Right lung (tissue), 10 donors: ENCODE measurements at places on chromosomes 7 and 10.

DNA sequence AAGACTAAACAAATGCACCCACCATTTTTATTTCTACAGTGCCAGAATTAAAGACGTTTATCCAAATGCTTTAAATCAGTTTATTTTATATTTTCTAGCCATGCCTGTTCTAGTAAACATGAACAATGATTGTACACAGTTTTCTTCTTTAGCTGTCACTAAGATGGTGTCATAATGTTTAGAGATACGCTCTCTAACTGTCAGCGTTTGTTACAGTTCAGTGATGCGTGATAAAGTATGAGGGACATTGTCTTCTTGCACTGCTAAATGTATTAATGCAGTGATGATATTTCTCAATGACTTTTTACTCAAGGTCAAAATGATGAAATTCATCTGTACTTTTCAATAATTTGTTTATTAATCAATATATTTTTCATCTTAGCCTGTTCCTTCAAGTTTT lies 513.6 kb downstream of the ATRNL1 start:
- no peak for DNase-seq

DNA sequence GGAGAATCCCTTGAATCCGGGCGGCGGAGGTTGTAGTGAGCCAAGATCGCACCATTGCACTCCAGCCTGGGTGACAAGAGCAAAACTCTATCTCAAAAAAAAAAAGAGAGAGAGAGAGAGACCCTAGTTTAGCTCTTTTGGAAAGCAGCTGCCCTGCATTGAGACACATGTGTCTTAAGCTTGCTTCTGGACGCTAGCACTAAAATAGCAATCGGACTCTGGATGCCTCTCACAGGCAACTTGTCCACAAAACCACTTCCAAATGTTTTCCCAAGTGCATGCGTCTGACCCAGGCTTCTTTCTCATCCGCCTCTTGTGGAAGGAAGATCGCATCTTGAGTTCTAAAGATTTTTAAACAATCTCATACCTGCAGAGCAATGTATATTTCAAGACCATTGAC lies 182.7 kb downstream of the CUX1 start:
- DNase-seq = no peak

GRCh38 chr10:89029785-89030437 lies 39.3 kb downstream of the FAS start:
- DNase-seq = peak; percentile 77

DNA sequence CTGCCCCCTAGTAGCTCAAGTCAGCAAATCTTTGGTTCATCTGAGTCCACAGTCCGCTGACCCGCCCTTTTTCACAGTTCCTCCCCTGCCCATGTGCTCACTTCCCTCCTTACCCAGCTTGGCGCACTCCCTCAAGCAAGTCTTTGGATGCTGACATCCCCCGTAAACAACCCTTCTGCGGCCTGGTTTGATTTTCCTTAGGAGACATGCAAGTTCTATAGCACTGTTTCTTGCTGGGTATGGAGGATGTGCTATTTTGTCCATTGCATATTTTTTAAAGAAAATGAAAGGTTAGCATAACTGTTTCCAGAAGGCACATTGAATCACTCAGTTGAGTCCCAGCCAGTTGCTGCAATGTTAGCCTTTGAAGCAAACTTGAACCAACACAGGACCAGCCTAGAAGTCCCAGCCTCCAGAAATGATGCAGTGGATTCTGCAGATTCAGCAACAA lies 38.2 kb downstream of the HTRA1 start:
- DNase-seq = no peak

GRCh38 chr7:48718731-48719378 lies 205.5 kb upstream of the CDC14C start:
- no peak for DNase-seq

GRCh38 chr7:39083781-39084180 lies 106.1 kb downstream of the POU6F2 start:
- DNase-seq = no peak

DNA sequence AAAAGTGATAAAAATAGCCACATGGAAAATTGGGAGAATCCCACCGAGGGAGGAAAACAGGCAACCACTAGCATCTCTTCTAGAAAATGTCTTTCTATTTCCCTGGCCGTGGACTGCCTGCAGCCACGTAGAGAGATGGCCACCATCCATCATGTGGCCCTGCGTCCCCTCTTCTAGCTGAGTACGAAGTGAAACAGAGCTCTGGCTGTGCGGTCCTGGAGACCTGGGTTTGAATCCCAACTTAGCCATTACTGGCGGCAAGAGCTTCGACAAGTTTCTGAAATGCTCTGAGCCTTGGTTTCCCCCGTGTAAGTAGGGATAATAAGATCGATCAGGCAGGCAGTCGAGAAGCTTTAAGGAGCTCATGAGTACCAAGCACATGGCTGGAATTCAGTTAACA lies 32.9 kb downstream of the ZCCHC24 start:
- no peak for DNase-seq

DNA sequence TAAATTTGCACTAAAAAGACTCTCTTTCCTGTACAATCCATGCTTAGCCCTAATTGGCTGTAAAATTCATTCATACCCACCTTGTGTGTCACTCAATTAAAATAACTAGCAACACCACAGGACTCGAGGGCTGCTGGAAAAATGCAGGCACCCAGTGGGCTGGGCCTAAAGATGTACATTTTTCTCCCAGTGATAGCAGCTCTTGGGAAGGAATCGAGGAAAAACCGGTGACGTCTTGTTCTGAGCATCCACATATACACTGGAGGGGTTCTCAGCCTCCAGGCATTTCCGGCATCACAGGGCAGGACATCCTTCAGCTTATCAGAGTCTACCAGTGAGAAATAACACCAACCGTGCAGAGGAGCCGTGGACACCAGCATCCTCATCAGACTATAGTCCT lies 85.8 kb upstream of the PITRM1 start:
- no peak for DNase-seq
